Activated CD8-positive, alpha-beta memory T cell treated with anti-CD3 and anti-CD28 coated beads for 24 hours (primary cell): ENCODE measurements at places on chromosomes 1 and 21.

DNA sequence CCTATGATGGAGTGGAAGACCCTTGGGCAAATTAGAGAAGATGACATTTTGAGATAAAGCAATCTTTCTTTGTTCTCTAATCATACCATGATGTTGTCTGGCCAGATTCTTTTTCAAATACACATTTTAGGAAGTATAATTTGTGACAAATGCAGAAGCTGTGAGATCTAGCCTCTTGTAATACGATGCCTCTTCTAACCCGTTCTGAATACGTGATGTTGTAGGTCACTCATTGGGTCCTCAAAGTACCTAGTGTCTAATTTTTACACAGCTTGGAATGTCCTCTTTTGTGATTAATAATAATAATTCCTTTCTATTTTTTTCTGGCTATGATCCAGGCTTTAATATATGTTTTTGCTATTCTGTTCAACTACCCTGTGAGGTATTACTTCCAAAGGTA is 502.7 kb downstream of the NUF2 start:
- DNase-seq, result no peak

- DNase-seq, result peak; percentile 52
These were observed 137.7 kb downstream of the RUNX1 start for GRCh38 chr21:34911360-34911759.

DNA sequence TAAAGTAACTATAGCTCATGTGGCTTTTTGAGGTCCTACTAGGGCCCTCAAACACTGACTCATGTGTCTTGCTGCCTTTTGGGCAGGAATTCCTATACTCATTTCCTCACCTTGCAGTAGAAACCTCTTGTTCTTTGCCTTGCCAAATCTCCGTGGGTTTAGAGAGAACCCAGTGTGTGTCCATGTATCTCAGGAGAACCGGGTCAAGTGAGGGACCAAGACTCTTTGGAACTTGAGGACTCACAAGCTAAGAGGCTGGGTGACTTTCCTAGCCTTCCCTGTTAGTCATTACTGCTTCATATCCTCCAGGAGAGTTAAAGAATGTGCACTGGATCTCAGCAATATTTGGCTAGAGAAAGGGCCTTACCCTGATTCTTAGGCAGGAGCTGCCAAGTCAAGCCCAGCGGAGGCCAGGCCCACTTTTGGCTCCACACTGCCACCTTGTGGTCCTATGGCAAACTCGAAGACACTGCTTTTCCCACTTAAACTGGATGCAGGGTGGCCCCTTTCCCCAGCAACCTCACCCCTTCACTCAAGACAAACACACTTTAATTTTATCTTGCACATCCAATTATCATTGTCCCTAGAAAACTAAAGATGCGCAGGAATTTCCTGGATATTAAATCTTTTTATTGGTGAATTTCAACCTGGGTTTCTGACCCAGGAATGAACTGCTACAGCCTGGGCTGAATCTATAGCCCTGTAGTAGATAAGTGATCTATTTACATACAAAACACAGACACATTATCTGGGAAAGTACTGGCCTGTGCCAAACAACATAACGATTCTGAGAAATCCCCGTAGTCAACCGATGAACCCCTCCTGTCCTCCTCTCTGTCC is 10.6 kb downstream of the AVPR1B start:
- peak; percentile 90 for DNase-seq

- no peak for DNase-seq
These were observed 39.7 kb downstream of the BACE2 start for GRCh38 chr21:41207401-41208375.
